IMR-90 (cell line): ENCODE measurements at places on chromosomes 7 and 10. TPM values are rescaled to one million over a fixed set of nuclear protein-coding genes. Genes with fewer than 3 reads are reported as not detected.

GRCh38 chr10:45420453-45421192 is 46.6 kb downstream of the ALOX5 start:
- no peaks in the 10 kb centered on the region for H3K36me3 ChIP-seq
- H3K27me3 ChIP-seq: peaks cover 49% of the 10 kb centered on the region
- no peak overlapping the region for H3K27ac ChIP-seq
- peaks cover 2% of the 10 kb centered on the region; the same call in 1 of the 2 replicates for H3K4me1 ChIP-seq

GRCh38 chr7:1649751-1650326 is 20.2 kb upstream of the ELFN1 start:
- H3K36me3 ChIP-seq: no peaks in the 10 kb centered on the region
- no peak for DNase-seq
- H3K4me1 ChIP-seq: no peaks in the 10 kb centered on the region
- no peak overlapping the region for H3K27ac ChIP-seq

GRCh38 chr7:69739190-69739589 is 140.9 kb downstream of the AUTS2 start:
- H3K4me3 ChIP-seq: no peak overlapping the region
- no peaks in the 10 kb centered on the region for H3K27me3 ChIP-seq
- no peak overlapping the region for H3K27ac ChIP-seq
- H3K4me1 ChIP-seq: no peaks in the 10 kb centered on the region
- no peaks in the 10 kb centered on the region for H3K36me3 ChIP-seq
- DNase-seq: no peak

The GJD4 gene
- total RNA-seq: not detected in 2 replicates

The COBL gene
- total RNA-seq: under 0.01 TPM in 1 of 2 replicates, not detected in the other

DNA sequence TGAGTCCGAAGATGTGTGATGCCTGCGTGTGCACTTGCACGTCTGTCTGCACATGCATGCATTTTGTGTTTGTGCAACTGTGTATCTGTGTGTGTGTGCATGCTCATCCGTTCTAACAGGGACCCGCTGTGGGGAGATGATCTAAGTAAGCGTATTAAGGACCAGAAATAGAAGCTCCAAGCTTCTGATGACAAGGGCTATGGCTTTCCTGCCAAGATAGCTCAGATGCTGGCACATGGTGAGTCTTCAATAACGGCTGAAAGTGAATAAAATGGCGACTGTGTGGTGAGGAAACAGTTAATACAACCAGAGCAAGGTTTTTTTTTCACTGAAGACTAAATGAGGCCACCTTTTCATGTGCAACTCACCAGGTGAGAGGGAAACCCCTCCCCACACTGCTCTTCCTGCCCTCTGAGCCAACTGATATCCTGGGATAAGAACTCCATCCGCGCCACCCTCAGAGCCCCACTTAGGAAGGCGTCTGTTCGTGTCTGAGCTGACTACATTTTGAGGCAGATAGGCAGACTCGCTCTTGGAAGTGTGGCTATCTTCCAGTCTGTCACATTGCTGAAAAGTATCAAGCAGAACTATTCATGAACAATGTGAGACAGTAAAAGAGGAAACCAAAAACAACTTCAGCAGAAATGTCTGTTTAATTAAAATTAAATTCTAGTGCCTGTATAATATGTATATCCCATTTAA is 47.4 kb upstream of the TCERG1L start:
- no peaks in the 10 kb centered on the region for H3K27me3 ChIP-seq
- H3K4me3 ChIP-seq: no peak overlapping the region
- no peak overlapping the region for H3K27ac ChIP-seq
- H3K36me3 ChIP-seq: no peaks in the 10 kb centered on the region

DNA sequence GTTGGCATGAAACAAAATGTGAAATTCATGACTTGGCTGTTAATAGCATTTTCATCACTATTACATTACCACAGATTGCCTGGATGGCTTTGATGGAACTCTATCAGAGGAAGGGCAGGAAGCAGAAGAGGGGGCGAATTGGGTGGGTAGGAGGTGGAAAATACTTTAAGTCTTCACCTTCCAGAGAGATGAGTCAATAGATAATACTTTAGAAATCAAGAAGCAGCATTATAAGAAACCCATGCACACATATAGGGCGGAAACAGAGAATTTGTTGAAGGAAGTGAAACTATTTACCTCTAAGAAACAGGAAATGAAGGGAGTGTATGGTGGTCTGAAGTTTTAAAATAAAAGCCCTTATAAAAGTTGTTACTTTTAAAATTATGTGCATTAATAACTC is 152.1 kb upstream of the TARP start:
- no peaks in the 10 kb centered on the region for H3K36me3 ChIP-seq
- H3K4me3 ChIP-seq: no peak overlapping the region
- DNase-seq: no peak
- no peak overlapping the region for H3K27ac ChIP-seq

The ACBD7 gene
- total RNA-seq: 0.54 and 1.1 TPM in 2 replicates

DNA sequence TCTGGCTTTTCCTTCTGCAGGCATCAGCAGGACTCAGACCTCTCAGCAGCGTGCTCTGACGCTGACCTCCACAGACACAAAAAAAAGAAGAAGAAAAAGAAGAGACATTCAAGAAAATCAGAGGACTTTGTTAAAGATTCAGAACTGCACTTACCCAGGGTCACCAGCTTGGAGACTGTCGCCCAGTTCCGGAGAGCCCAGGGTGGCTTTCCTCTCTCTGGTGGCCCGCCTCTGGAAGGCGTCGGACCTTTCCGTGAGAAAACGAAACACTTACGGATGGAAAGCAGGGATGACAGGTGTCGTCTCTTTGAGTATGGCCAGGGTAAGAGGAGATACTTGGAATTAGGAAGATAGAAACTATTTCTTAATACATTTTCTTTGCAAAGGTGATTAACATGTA is 115.7 kb downstream of the CYTH3 start:
- no peak for DNase-seq
- no peaks in the 10 kb centered on the region for H3K27me3 ChIP-seq

The SPDYE1 gene
- not detected in 2 replicates for total RNA-seq

DNA sequence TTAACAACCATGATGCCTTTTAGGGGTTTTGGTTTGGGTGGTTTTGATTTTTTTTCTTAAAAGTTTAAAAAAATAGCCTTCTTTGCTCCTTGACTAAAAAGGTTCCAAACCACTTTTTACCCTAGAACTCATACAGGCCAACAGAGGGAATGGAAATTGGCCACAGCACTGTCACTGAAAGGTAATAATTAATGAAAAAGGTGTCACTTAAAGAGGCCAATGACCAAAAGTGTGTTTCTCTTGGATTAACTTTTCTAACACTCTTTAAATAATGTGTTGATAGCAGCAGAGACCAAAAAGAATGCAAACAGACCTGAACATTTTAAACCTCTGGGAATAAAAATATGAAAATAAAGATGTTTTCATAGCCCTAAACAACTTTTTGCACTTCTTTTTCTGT is 221.1 kb upstream of the TCF7L2 start:
- H3K4me3 ChIP-seq: no peak overlapping the region
- H3K36me3 ChIP-seq: no peaks in the 10 kb centered on the region

DNA sequence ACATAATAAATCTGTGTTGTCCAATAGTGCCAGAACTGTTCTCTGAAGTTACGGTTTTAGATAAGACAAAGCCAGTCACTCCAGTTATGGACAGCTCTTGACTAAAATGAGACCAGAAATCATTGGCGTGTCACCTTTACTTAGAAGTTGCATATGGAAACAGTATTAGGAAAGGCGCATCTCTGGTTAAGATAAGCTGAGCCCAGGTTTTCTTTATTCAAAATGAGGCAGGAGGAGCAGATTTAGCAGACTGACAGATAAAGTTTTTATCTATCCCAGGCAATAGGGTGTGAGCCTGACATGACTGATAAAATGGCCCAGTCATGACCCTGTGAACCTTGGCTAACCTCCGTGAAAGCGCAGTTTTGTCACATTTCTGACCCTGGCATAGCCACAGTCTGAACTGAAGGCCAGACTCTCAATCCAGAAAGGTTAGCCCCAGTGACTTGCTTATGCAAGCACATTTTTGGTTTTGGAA is 4.2 kb downstream of the CYP26A1 start:
- no peak for DNase-seq
- peaks cover 4% of the 10 kb centered on the region; the same call in 1 of the 2 replicates for H3K4me1 ChIP-seq
- H3K27ac ChIP-seq: no peak overlapping the region
- H3K4me3 ChIP-seq: no peak overlapping the region
- peaks cover 49% of the 10 kb centered on the region for H3K27me3 ChIP-seq

The ATG9B gene
- 0.18 TPM in 1 of 2 replicates, not detected in the other for total RNA-seq

- H3K4me1 ChIP-seq: no peaks in the 10 kb centered on the region
- H3K4me3 ChIP-seq: no peak overlapping the region
- peak; percentile 34 for DNase-seq
- H3K36me3 ChIP-seq: no peaks in the 10 kb centered on the region
- H3K27me3 ChIP-seq: no peaks in the 10 kb centered on the region
Observed at GRCh38 chr10:62992145-62992721, 140.9 kb upstream of the NRBF2 start.

DNA sequence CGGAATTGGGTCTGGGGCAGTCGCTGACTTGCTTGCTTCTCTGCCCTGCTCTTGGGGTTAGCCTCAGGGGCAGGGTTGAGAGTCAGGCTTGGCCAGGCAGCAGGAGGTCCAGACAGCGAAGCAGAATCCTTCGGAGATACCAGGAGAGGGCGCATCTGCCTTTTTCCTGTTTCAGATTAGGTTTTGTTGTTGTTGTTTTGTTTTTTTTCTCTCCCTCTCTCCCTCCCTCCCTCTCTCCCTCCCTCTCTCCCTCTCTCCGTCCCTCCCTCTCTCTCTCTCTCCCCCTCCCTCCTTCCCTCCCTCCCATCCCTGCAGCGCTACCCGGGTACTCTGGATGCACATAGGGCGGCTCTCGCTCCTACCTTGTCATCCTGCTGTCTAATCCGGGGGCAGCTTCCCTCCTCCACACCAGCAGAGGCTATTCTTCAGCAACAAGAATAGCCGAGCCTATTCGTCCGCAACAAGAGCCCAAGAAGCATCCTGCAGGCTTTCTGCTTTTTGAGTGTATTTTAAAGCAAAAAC is 758 bp upstream of the OPTN start:
- peaks cover 7% of the 10 kb centered on the region for H3K4me1 ChIP-seq
- DNase-seq: peak; percentile 57
- peaks cover 2% of the 10 kb centered on the region for H3K36me3 ChIP-seq
- H3K27ac ChIP-seq: peak overlapping the region; percentile 90
- H3K4me3 ChIP-seq: peak overlapping the region; percentile 73

DNA sequence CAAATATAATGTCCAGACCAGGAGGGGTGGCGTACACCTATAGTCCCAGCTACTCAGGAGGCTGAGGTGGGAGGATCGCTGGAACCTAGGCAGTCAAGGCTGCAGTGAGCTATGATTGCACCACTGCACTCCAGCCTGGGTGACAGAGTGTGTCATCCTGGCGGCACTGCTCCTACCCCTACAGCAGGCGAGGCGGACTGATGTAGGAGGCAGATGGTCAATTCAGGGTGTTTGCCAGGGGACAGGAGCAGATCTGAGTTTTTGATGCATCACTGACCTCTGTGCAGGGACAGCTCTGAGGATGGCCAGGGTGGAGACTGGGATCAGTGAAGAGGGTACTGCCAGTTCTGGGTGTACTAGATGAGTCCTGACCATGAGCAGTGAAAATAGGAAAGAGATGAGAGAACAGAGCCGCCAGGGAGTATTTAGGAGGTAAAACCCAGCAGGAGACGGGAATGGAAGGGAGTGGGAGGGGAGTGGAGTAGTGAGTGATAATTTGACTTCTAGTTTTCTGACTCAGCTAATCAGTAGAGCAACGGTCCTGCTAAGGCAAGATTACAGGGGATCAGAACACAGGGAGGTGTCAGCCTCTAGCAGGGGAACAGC is 75.3 kb downstream of the HIP1 start:
- no peaks in the 10 kb centered on the region; the same call in none of the 2 replicates for H3K4me1 ChIP-seq
- H3K4me3 ChIP-seq: no peak overlapping the region
- no peaks in the 10 kb centered on the region for H3K36me3 ChIP-seq

The MCM10 gene
- total RNA-seq: 11.8 and 14.4 TPM in 2 replicates

- H3K4me3 ChIP-seq: no peak overlapping the region
- no peaks in the 10 kb centered on the region for H3K4me1 ChIP-seq
- H3K27ac ChIP-seq: no peak overlapping the region
Observed at GRCh38 chr10:26439406-26440087, 1.4 kb downstream of the APBB1IP start.

The EVX1 gene
- total RNA-seq: not detected in 2 replicates

DNA sequence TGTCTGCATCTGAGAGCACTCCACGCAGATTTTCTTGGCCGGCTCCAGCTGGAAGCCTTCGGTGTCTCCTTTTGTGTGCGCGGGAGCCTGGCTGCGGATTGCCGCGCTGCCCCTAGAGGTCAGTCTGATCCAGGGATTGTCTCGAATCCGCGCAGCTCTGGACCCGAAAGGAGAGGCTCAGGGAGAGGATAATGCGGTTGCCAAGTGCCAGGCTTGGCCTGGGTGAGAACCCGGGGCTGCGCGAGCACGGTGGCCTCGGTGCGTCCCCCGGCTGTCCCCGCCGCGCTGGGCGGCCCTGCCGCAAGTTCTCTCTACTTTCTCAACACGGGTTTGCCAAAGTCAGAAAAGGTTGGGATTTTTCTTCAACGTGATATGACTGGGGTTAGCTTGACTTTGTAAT is 140.9 kb downstream of the ADCYAP1R1 start:
- no peaks in the 10 kb centered on the region for H3K4me1 ChIP-seq
- H3K27ac ChIP-seq: no peak overlapping the region
- no peaks in the 10 kb centered on the region for H3K36me3 ChIP-seq
- H3K4me3 ChIP-seq: no peak overlapping the region

DNA sequence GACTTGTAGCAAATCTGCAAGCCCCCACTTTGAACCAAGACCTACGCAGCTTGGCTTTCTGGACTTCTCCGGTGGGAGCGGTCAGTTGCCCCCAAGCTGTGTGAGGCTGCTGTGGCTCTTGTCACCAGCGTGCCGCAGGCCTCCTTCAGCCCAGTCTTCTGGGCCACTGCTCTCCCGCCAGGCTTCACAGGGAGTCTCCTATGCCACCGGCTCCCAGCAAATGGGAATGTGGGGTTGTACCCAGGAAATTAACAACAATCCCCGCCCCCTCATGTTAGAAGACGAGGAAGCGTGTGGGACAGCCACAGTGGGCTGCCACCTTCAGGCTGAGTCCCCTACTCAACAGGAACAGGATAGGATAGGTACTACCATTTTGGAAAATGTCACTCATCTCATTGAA is 4.2 kb downstream of the WDR86 start:
- H3K4me1 ChIP-seq: peaks cover 5% of the 10 kb centered on the region; the same call in 1 of the 2 replicates
- no peak for DNase-seq
- H3K4me3 ChIP-seq: no peak overlapping the region
- no peak overlapping the region for H3K27ac ChIP-seq
- H3K27me3 ChIP-seq: peaks cover 42% of the 10 kb centered on the region

The MLXIPL gene
- total RNA-seq: not detected in 2 replicates

The LAMB4 gene
- total RNA-seq: under 0.01 and 0.18 TPM in 2 replicates

GRCh38 chr7:15609287-15609686 is 47.5 kb upstream of the AGMO start:
- no peak overlapping the region for H3K4me3 ChIP-seq
- H3K4me1 ChIP-seq: no peaks in the 10 kb centered on the region
- no peaks in the 10 kb centered on the region for H3K36me3 ChIP-seq
- DNase-seq: no peak
- H3K27ac ChIP-seq: no peak overlapping the region
- H3K27me3 ChIP-seq: no peaks in the 10 kb centered on the region

The UNC5B gene
- 1.4 and 1.6 TPM in 2 replicates for total RNA-seq

GRCh38 chr10:59907537-59907917 is 1.2 kb upstream of the CCDC6 start:
- peaks cover 3% of the 10 kb centered on the region for H3K4me1 ChIP-seq
- H3K27me3 ChIP-seq: no peaks in the 10 kb centered on the region
- H3K36me3 ChIP-seq: no peaks in the 10 kb centered on the region
- no peak overlapping the region for H3K27ac ChIP-seq
- no peak for DNase-seq
- H3K4me3 ChIP-seq: peak overlapping the region; percentile 35; the same call in 1 of the 2 replicates

The TMEM270 gene
- total RNA-seq: not detected in 2 replicates
